Fibroblast of mammary gland (primary cell): ENCODE measurements at places on chromosomes 11 and 22.

GRCh38 chr11:130278745-130279144 lies 36.0 kb downstream of the ZBTB44 start:
- DNase-seq = peak; percentile 3

DNA sequence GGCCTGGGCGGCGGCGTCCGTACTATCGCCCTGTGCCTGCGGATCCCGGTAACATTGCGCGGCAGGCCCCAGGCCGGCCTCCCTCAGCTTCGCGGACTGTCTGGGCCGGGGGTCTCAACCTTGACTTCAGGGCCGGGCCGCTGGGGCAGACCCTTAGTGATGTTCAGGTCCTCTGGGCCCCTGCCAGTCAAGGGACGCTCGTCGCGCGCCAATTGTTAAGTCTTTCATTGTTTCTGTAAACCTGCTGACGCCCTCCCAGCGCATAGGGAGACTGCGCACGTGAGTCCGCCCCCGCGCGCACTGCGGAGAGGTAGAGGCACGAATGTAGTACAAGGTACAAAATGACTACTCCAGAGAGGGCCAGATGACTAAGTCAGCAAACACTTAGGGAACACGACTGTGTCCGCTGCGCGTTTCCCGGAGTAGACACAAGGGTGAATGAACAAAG lies 451 bp upstream of the HDHD5 start:
- DNase-seq = peak; percentile 56

GRCh38 chr11:73286240-73286810 lies 14.2 kb downstream of the P2RY6 start:
- no peak for DNase-seq

DNA sequence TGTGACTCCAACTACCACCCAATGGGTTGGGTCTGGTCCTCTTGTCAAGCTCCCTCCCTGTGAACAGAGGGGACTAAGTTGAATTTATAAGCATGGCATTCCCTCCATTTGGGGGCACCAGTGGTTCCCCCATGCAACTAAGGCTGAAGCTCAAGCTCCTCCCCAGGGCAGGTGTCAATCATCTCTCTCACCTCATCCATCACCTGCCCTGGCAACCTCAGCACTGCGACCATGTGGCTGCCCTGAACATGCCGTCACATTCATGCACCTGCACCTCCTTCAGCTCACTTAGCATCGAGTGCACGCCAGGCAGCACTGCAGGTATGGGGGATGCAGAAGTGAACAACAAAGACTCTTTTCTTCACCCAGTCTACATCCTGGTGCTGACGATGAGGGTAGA lies 799.3 kb downstream of the TBC1D22A start:
- no peak for DNase-seq

DNA sequence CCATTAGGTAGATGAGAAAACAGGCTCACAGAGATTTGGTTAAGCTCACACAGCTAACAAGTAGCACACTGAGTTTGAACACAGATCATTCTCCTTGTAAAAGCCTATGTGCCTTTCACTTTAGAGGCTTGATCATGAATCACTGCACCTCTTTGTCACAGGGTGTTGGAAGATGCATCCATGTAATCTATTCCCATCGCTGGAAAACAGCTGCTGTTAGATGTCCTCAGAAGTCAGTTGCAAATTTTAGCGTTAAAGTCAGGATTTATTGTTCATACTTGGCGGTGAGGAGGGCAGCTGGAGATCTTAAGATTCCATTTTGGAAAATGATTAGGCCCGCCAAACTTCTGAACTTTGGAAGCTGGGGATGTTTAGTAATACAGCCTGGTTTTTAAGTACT lies 2.6 kb downstream of the CNTF start:
- DNase-seq = peak; percentile 57

GRCh38 chr22:28441720-28442263 lies 237.8 kb downstream of the TTC28 start:
- DNase-seq = peak; percentile 14

DNA sequence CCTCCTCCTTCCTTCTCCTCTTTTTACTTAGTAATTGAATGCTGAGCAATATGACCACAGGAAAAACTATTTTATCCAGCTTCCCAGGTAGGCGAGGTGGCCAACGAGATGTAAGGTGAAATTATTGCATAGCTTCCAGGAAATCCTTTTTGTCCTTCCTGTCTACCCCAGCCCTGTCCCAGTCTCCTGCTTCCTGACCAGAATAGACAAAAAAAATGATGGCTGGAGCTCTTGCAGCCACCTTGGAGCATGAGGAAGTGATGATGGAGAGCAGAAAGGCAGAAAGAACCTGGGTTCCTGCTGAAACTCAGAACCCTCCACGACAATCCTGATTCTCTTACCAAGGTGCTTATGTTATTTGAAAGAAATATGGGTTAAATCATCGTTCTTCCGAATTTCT lies 33.9 kb downstream of the DUSP8 start:
- no peak for DNase-seq

GRCh38 chr22:39994041-39994565 lies 651 bp upstream of the FAM83F start:
- DNase-seq = no peak

GRCh38 chr11:118311518-118311917 lies 7.0 kb downstream of the CD3E start:
- no peak for DNase-seq

GRCh38 chr22:41917903-41918791 lies 3.3 kb upstream of the SHISA8 start:
- DNase-seq = peak; percentile 48

DNA sequence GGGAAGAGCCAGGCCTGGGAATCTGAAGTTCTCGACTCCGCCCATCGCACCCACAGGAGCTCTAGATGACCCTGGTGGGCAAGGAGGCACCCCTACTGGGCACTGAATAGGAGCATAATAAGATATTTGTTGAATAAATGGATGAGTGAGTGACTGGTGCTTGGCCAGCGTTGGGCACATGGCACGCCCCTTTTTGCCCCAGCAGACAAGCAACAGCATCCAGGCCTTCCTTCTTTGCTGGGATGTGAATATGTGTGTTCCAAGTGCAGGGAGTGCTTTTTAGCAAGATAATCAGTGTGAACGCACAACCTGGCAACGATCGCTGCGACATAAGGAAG lies 443 bp upstream of the CELF1 start:
- DNase-seq = peak; percentile 45
